ENCODE measurements at places on chromosomes 4 and X.

DNA sequence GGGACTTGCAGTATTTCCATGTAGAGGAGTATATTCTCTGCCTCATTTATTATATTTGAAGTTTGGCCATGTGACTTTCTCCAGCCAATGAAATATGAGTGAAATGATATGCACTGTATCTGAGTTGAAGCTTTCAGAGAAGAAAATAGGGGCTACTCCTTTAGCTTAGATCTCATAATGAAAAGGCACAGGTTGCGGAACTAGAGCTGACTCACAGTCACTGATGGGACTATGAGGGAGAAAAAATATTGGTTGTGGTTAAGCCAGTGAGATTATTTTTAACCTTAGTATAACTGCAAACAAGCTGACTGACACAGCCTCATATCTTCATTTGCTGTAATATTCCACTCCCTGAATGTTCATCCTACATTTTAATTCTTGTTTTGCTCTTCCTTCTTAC, 1104.3 kb downstream of the RPA4 start:
- ATAC-seq = no peak

DNA sequence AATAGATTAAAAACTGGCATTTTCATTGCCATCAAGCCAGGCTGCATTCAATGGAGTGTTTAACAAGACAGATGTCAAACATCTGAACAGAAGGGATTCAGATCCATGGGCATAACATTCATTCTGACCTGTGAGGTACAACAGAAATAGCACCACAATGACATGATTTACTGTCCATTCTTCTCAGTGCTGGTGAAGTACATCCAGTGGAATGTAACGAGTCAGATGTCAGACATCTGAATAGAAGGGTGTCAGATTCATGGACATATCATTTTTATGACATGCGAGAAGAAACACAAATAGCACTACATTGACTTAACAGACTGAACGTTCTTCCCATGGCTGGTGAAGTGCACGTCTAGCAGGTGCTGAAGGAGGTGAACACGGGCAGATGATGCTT, 186.4 kb downstream of the PPP4R3C start:
- ATAC-seq = no peak

- no peak for ATAC-seq
Observed at GRCh38 chr4:44869222-44869882, 143.0 kb upstream of the GNPDA2 start.

DNA sequence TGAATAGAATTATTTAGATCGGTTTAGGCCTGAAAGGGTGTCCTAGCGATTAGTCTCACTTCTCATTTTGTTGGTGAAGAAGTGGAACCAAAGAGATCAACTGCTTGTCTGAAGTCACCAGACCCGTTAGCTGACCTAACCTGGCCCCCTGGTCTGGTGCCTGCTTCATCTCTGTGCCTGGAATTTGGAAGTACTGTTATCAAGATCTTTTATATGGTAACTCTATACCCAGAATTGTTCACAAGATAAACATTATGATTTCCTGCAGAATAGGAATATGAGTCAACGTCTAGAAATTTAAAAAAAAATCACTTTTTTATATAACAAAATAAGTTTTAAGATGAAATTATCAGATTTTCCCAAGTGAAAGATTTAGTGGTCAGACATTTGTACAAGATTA, 37.2 kb downstream of the LRP2BP start:
- peak; percentile 84 for ATAC-seq

- ATAC-seq = no peak
Observed at GRCh38 chr4:17624821-17625220, 10.4 kb downstream of the MED28 start.

GRCh38 chr4:173051716-173052115, 116.9 kb upstream of the GALNT7 start:
- peak; percentile 32 for ATAC-seq

GRCh38 chr4:16267639-16268038, 41.4 kb upstream of the TAPT1 start:
- ATAC-seq = no peak

DNA sequence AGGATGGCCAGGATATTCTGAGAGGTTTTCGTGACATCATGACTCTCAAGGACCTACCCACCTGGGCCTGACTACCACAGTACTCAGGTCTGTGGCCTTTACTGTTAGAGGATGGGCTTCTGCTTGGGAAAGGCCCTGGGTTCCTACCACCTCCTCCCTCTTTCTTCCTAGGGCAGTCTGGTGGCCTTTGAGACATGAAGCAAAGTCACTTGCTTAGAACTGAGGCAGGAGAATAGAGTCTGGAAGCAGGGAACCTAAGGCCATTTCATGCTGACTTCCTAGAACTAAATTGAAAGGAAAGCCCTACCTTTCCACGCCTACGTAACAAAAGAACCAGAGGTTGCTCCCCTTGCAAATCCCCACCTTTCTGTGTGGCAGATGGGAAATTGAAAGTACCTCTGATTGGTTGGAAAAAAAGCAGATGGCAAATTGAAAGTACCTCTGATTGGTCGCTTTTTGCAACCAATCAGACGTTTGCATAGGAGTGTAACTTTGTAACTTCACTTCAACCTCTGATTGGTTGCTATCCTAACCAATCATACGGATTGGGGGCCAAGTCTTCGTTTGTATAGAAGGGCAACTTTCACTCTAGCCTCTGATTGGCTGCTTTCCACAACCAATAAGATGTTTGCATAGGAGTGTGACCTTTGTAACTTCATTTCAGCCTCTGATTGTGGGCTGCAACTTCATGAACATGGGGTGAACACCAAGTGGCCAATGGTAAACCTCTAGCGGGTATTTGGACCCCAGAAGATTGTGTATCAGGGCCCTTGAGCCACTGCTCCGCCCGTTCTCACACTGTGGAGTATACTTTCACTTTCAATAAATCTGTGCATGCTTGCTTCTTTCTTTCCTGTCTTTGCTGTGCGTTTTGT, 9.9 kb upstream of the AKAP14 start:
- ATAC-seq = peak; percentile 41

- ATAC-seq = peak; percentile 69
Observed at GRCh38 chr4:140095694-140096482, 58.1 kb downstream of the MAML3 start.

GRCh38 chr4:136900696-136901095, 631.6 kb downstream of the PCDH18 start:
- no peak for ATAC-seq

DNA sequence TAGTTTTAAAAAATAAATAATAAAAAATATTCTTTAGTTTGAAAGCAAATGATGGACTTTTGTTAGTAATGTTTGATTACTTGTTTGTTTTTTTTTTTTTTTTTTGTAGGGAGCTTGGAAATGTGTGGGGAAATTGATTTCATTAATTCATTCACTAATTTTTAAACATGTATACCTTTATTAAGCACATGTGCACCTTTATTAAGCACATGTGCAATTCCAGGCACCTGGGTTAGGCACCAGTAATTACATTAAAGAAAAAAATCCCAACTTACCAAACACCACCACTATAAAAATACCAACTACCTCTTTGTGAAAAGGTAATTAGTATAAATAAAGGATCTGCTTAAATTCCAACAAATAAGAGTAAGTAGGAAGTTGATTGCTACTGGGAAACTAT, 9.5 kb downstream of the GUCY1B1 start:
- ATAC-seq = no peak

- no peak for ATAC-seq
Observed at GRCh38 chr4:161841759-161842158, 322.0 kb downstream of the FSTL5 start.

DNA sequence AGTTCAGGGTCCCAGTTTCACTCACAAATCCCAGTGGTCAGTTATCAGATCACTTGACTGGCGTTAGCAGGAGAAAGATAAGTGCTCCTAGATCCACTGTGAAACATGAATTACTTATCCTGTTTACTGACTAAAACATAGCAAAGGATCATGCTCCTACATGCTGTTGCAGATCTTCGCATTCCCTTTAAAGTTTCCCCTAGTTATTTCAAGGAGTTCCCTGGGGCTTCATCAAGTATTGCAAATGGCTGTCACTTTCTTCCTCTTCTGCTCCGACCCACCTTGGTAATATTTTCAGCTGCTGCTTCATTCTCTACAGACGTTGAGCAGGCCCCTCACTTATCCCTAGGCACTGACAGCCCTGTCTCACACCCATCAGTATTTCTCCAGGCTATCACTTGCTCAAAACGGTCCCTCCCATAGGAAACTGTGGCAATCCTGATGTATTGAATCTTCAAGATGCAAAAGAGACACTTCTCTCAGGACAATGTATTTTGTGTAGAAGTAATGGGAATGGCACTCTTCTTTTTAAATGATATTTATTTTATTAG, 466.0 kb downstream of the INPP4B start:
- ATAC-seq = peak; percentile 14

DNA sequence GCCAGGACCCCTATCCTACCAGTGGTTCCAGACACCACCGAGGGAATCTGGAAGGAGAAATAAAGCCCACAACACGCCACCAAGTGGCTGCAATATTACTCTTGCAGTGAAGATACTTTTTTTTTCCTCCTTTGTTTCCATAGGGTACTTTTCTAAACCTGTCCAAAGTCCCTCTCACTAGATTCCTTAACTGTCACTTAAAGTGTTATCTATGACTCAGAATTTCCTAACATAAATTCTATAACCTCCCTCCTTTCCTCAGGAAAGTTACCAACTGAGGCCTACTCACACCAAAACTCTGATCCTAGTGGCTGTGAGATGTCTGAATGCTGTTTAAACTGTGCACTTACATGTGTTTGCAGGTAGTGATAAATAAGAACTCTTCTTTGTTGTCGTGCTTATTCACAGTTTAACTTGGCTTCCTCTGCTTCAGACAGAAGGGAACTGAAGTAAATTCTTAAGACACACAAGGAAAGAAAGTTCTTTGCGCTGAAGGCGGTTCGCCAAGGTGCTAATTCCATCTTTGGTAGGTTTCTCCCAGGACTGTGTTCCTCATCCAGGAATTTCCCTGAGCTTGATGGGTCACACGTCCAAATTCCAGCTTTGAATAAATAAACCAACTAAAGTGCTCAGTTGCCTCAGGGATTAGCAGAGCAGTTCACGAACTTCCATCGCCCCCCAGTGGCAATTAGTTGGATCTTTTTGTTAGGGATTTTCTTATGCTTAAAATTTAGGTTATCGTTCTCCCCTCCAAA, 10.7 kb upstream of the HCCS start:
- ATAC-seq = peak; percentile 96

GRCh38 chr4:107885865-107886264, 45.5 kb upstream of the CYP2U1 start:
- no peak for ATAC-seq

GRCh38 chrX:21955403-21956189, 15.1 kb downstream of the SMS start:
- ATAC-seq = peak; percentile 32

DNA sequence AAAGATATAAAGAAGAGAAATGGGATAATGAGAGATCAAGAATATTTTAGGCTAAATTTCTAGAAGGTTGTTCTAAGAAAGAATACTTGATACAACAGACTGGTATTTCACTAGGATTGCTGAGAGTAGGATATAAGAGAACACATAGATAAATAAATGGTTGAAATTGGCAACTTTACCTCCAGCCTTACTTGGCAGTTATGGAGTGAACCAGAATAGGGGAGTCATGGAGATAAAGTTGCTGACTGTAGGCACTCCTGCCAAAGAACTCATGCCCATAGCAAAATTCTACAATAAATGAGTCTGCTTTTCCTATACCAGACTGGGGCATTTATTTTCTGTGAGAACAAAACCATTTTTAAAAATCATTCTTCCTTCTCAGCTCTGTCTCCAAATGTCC, 26.4 kb upstream of the MMRN1 start:
- no peak for ATAC-seq

- no peak for ATAC-seq
Observed at GRCh38 chr4:73034896-73035295, 34.6 kb downstream of the COX18 start.

DNA sequence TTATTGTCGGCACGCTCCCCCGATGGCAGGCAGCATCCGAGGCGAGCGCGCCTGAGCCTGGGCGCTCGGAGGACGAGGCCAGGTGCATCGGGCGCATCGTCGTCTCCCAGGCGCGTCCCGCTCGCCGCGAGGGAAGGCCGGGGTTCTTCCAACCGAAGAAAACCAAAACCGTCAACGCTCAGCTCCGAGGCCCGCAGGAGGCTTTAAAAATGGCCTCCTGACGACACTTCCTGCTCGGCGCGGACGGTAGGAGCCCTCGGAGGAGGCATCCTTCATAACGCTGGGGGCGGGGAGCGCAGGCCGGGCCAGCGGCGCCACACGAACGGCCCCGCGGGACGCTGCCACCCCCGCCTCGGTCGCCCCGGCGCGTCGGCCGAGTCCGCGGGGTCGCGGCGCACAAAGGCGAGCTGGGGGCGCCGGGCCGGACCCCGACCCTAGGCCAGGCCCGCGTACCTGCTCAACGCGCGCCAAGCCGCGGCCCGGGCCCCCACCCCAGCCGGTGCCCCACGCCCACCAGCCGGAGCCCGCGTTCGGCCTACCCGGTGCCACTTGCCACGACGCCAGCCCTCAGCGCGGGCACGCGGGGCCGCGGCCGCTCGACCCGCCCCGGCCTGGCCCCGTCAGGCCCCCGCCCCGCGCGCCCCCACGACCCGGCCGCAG, 501 bp downstream of the ZNF518B start:
- peak; percentile 52 for ATAC-seq

Measured in SK-N-SH treated with all-trans-retinoic acid at 6 μM for 48 hours (cell line).